ENCODE measurements at places on chromosomes 11 and 22.

DNA sequence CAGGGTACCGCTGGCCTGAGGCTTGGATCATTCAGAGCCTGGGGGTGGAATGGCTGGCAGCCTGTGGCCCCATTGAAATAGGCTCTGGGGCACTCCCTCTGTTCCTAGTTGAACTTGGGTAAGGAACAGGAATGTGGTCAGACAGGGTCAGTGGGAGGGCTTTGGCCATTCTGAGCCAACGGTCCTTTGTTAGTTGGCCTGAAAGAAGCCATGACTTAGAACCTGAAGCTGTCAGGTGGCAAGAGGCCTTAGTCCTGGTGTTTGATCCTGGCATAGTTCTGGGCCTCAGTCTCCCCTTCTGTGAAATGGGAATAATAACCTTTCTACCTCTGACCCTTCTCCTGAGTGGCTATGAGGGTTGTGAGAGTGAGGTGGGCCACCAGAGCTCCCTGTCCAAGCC is 8.3 kb downstream of the PGAP2 start:
- no peak for DNase-seq

- no peak for DNase-seq
Observed at GRCh38 chr11:93648158-93648557, 13.3 kb upstream of the CEP295 start.

DNA sequence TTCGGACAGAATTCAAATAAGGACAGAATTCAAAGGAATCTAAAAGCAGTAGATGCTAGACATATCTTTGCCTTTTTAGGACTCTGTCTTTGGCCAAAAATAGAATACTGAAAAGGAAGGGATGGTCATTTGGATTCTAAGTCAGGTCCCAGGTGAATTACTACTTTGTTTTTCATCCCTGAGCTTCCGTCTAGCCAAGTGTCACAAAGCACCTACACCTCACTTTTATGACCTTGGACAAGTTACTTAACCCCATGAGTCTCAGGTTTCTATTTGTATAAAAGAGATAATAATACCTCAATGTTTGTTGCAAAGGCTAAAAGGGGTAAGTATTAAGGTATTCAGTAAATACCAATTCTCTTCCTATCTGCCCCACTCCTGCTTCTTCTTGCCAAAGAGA is 7.3 kb downstream of the KIF18A start:
- no peak for DNase-seq

GRCh38 chr11:66172146-66172545 is 96.3 kb upstream of the RAB1B start:
- DNase-seq: no peak

DNA sequence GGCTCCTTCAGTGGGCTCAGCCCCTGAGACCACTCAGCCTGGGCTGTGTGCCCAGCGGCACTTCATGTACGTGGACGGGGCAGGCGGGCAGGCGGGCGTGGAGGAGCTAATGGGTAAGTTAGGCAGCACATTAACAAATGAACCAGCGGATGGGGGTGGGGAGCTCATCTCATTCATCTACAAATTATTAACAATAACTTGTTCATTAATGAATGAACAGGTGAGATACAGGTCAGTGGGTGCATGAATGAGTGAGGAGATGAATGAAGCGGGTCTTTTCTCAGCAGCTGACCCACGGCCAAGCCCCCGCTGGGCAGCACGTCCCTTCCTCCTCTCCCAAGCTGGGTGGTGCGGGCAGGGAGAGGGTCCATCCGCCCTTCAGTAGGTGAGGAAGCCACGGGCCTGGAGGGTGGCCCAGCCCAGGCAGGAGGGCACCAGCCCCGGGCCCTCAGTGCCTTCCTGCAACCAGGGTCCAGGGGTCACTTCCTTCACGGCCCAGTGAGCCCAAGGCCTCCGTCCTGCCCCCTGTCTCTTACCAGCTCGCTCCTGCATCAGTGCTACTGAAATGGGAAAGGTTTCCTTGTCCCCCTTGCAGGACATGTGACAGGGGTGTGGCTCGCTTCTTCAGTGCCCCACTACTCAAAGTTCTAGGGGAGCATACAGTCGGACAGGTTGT is 60.5 kb upstream of the KCNQ1OT1 start:
- no peak for DNase-seq

- no peak for DNase-seq
Observed at GRCh38 chr11:22634897-22635629, 9.4 kb upstream of the FANCF start.

DNA sequence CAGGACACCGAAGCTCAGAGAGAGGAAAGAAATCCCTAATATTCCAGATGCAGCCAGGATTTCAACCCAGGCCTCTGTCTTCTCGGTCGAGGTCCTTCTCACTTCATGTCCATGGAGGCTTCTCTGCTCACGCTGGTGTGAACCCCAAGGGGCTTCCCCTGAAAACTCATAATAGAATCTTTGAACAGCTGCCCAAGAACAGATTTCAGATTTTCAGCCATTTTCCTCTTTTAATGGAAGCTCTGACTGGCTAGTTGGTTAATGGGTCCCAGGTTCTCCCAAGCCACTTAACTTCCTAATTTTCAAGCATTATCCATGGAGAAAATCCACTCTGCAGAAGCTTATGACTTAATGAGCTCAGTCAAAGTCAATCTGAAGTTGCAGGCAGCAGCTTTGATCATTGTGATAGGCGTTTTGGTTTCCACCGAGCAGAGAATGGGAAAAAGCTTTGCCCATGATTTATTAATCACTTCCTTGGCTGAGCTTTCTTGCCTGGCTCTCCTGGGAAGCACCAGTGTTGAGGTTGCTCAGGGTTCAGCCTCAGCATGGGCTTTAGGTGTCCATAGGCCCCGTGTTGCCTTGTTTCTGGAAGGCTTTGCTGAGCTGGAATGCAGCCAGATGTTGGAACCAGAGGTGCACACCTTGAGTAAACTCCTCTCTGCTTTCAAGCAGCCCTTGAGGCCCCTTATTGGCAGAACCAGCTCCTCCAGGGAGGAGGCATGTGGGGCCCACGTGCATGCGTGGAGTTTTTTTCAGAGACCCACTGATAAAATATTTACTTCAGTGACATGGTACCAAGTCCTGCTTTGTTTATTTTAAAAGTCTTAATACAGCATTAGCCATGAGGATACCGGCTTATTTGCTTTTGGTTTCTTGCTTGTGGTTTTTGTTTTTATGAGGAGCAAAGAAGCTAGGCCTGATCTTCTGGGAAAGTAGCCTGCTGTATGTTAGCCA is 25.5 kb downstream of the LDLRAD3 start:
- DNase-seq: no peak

GRCh38 chr11:126702987-126703386 is 297.6 kb downstream of the KIRREL3 start:
- DNase-seq: no peak

GRCh38 chr11:118645066-118645715 is 34.3 kb downstream of the TREH start:
- no peak for DNase-seq
